ENCODE measurements at places on chromosomes 2 and 18.

DNA sequence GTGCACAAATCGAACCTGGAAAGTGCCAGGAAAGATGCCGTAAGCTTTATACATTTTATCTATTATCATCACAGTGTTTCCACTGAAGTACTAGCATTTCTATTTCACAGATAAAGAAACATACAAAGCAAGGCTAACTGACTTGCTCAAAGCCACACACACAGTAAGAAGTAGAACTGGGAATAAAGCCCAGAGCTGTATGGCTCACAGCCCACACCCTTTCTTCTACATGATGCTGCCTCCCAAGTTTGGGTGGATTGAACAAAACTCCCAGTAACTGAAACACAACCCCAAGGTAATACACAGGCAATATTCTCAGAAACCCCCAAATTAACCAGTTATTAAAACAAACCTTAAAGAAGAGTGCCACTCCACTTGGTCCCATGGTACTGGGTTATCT lies 11.2 kb downstream of the SAP130 start:
- DNase-seq = no peak

- DNase-seq = no peak
These were observed 479.1 kb upstream of the NRXN1 start for GRCh38 chr2:51511002-51511401.

DNA sequence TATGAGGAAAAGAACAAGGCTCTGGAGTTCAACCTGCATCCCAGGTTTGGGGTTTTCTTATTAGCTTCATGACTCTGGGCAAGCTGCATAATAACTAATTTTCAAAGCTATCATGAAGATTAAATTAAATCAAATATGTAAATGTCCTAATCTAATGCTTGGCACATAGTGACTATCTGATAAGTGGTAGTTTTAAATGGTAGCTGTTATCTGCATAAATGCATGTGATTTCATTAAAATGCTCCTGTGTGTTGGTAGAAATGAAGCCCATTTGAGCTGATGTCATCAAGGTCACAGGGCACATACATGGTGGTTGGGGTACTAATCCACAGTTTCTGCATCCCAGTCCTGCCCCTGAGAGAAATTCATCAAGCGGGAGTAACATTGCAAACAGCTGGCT lies 428.8 kb downstream of the LRATD1 start:
- DNase-seq = no peak

DNA sequence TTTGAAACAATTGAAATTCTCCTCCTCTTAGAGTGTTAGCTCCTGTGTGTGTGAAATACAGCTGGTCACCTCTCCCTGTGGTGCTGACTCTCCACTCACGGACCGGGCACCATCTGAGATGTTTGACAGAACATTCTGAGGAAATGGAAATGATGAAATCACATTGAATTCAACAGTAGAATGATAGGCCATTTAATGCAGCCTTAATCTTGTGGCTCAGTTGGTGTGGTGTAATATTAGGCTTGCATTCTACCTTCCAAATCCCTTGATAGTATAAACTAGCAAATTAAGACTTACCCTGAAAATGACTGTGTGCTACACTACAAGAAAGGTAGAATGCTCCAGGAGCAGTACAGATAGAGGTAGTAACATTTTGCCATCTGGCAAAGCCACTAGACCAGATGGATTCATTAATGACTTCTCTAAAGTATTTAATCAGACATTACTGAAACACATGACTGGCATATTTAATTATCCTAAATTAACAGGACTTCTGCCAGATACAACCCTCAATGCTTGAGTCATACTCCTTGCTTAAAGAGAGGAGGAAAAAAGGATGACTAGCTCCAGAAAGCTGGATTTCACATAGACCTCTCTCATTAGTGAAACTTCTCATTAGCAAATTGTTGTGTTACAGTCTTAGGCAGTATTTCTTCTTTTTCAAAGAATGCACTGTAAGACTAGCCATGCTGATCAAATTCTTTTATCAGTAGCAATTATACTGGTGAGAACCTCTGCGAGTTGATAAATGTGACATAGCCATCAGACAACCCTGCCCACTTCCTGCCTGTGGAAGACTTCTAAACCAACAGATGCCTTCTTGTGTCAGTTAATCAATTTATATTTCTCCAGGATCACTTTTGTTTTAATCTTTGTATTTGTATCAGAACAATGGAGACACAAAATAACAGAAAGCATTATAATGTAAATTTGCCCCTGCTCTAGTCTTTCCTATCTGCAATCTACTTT lies 80.6 kb downstream of the EML6 start:
- DNase-seq = no peak

DNA sequence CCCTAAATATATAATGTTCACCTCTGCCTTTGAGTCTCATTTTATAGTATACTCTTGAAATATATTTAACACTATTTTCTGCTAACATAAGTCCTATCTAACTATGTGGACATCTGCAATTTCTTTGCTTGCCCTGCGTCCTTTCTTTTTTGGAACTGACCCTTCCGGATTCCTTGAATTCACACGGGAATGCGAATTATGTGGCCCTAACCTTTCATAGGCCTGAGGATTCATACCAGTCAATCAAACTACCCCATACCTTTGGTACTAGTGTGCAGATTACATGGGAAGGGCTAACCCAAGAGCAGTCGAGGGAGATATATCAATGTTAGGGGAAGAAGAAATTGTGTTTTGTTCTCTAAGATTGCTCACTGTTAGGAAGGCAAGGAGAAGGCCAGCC lies 56.4 kb downstream of the NRXN1 start:
- DNase-seq = no peak

DNA sequence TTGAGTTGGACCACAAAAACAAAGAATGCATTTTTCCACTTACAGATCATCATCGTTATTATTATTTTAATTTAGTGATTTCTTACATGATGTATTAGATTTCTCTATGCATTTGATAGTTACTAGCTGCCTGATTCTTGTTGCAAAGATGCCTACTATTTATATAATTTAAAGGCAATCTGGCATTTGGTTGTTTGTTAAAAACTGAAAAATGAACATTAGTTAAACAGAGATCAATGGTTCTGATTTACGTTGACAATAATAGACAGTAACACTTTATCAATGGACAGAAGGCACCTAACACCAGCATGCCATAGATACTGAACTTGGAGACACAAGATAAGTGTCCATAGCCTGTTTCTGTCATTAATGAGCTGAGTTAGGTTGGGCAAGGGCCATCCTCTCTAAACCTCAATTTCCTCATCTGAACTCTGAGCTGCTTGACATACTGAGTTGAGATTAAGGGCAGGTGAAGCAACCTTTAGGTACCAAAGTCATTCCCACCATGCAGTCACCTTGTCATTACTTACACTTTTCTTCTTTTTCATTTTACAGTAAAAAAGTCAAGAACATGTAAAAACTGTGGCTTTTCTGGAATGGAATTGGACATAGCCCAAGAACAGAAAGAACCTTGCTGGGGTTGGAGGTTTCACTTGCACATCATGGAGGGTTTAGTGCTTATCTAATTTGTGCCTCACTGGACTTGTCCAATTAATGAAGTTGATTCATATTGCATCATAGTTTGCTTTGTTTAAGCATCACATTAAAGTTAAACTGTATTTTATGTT lies 3.1 kb downstream of the CCL20 start:
- no peak for DNase-seq
